ENCODE measurements at places on chromosomes 13 and 19.

GRCh38 chr19:6423499-6424194 is 964 bp downstream of the KHSRP start:
- DNase-seq: peak; percentile 60

- DNase-seq: no peak
Measured at GRCh38 chr13:93259527-93260080, 33.0 kb downstream of the GPC6 start.

DNA sequence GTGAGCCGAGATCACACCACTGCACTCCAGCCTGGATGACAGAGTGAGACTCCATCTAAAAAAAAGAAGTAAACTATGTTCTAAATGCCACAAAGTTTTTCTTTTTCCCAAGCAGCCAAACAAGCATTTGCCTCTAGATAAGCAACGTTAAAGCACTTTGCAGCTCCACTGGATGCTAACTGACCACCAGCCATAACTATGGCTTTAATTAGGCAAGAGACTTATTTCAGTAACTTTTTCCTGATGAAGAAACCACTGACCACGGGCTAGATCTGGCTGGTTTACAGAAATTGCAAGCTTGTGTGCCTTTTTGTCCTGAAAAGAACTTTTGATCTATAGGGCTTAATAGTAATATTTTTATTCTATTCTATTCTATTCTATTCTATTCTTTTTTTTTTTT is 22.1 kb downstream of the CD70 start:
- no peak for DNase-seq

GRCh38 chr13:32385410-32385809 is 42.5 kb downstream of the N4BP2L1 start:
- no peak for DNase-seq

DNA sequence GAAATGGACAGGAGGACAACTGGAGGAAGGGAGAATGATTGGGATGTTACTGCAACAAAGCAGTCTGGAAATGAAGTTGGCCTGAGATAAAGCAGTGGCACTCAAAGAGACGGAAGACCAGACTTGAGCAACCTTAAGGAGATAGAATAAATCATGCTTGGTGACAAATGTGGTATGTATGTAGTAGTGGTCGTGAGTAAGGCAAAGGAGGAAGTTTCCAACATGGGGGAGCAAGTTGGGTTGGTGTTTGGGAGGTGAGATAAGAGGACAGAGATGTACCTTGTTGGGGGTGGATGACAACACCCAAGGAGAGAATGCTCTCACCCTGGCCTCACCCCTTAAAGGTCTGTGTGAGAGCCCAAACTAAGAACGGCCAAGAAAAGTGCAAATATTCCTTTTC is 420.5 kb downstream of the DIAPH3 start:
- DNase-seq: no peak

DNA sequence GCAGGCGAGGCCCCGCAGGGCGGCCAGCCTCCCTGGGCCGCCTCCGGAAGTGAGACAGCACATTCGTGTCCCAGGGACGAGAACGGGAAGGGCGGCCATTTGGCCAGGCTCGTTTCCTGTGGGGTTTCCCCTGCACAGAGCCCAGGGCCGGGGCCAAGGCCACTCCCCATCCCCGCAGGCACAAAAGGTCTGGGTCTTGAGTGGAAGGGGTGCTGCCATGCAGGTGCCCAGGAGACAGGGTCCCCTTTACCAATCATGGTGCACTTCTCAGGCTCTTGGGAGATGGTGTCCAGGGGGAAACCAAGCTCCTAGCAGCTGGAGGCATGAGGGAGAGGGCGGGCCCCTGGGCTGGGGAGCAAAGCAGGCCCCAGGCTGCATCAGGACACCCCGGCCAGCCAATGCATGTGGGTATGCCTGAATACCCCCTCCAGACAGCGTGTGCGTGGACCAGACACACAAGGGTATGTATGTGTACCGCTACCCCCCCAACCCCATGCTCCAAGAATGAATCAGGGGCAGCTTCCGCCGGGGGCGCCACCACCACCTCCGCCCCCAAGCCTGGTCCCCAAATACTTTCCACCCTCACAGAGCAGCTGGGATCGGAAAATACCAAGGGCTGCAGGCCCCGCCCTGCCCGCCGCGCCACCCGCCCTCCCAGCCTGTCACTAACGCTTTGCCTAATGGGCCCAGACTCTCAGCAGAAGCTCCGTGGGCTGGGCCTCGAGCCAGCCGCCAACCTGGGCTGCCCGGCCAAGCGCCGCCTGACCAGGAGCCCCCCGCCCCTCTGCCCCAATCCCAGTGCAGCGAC is 37.6 kb upstream of the NANOS3 start:
- peak; percentile 97 for DNase-seq

DNA sequence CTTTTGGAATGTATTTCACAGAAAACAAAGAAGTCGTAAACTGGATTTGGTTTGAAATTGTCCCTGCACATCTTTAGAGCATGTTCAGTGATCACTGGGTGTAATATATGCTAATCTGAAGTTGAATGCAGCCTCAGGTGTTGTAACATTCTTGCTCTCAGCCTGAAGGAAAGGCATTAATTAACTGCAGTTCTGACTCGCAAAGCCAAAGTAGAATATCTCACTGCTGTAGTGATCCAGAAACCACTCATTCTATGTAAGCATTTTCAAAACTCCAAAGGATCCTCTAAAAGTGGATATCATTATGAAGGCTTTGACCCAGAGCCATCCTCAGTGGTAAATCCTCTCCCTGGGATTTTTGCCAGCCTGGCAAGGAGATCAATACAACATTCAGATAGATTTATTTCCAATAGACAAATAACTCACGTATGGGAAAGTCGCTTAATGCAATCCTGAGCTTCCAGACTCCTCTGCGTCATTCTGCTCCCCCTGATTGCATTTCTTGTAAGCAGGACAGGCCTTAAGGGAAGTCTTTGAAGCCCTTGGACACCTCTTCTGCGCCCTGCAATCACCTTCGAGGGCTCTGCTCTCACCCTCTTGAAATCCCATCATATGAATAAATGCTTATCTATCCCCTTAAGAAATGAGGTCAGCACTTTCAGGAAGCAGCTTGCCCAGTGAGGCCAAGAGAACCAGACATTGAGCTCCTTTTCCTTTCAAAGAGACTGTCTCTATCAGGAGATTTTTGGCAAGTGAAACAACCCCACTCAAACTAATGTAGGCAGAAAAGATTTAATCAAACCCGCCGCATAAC is 301.7 kb upstream of the NBEA start:
- no peak for DNase-seq

All from BE2C (cell line).